ENCODE measurements at places on chromosomes 3 and 15.

- no peak for DNase-seq
Observed at GRCh38 chr3:134084242-134084950, 54.7 kb upstream of the SLCO2A1 start.

DNA sequence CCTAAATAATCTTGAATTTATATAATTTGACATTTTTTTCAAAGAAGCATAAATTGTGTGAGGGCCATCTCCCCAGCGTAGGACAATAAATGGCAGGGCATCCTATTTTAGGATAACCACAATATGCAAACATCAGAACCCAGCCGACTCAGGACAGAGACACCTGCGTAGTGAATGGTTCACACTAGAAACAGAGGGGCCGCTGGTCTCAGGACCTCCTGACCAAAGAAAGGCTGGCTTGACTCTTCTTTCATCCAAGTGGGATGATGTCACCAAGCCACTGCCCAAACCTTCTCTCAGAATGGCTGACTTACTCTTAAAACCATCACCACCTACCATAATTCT, 162.1 kb downstream of the FOXP1 start:
- DNase-seq: no peak

GRCh38 chr3:115660646-115661337, 37.5 kb downstream of the GAP43 start:
- DNase-seq: peak; percentile 24

DNA sequence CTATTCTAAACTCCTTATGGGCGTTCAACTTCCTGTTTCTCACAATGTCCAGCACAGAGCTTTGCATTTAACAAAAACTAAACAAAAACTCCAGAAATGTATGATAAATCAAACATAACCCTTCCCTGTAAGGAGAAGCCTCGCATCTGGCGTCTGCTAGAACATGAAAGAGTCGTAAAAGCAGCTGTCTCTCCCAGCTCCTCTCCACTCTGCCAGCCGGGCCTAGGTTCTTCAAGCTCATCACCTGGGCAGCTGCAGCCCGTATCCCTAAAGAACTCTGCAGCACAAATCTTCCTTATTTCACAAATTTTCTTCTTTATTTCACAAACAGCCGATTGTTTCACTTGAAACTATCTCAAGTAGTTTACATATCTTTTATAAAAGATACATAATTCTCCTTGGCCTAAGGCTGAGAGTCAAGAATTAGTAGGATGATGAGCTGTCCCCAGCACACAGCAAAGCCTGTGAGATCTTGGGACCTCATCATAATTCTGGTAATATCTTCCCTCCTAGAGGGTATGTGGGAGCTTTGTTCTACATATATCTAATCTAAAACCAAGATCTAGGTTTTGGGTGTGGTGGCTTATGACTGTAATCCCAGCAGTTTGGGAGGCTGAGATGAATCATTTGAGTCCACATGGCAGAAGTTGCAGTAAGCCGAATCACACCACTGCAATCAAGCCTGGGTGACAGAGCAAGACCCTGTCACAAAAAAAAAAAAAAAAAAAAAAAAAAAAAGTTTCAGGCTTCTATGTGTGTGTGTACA, 35.3 kb downstream of the ANXA2 start:
- peak; percentile 31 for DNase-seq
